ENCODE measurements at places on chromosomes 6 and 20.

DNA sequence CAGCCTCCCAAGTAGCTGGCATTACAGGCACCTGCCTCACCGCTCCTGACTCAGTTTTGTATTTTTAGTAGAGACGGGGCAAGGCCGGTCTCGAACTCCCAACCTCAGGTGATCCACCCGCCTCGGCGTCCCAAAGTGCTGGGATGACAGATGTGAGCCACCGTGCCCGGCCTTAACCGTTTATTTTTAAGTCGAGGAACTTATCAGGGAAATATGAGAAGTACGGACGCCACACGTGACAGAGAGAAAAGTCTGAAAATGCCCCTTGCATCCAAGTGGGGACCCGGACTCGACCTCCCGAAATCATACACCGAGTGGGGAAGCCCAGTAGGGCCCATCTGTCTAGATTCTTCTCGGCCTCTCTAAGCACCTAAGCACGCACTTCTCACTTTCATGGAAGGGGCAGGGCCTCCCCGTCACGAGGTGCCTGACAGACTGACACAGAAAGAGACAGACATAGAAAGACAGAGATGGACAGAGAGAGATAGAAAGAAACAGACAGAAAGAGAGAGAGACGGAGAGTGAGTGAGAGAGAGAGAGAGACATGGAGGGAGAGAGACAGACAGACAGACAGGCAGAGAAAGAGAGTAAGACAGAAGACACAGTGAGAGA lies 756.5 kb upstream of the DEFB115 start:
- no peak for DNase-seq

DNA sequence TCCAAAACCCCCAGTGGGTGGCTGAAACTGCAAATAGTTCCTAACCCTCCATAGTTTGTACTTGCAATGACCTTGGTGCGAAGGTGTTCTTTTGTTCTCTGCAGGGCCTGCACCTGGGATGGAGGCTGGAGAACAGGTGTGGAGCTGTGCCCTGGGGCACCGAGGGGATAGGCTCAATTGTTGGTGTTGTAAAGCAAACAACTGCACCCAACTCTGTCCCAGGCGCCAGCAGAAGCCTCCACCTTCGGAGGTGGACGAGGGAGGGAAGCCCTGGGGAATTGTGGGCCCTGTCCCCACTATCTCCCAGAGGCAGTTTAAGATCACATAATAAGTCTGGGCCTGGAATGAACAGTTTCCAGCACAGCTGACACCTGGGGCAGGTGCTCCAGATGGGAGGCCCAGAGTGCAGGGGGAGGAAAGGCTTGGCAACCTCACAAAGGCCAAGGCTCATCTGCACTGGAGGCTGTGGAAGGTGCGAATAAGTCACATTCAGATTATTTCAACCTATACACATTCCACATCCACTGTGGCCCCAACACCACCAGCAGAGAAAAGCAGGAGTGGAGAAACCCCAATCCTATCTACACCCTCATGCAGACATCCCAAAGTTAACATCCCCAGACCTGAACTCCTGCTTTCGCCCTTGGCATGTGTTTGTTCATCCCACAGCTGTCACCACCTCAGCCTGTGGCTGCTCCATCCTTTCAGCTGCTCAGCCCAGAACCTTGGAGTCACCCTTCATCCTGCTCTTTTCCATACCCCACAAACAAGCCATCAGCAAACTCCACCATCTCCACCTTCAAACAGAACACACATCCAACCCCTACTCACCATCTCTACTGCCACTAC lies 12.3 kb upstream of the CBFA2T2 start:
- no peak for DNase-seq

GRCh38 chr6:161489626-161490306 lies 215.9 kb upstream of the AGPAT4 start:
- DNase-seq = no peak

GRCh38 chr6:6738922-6739716 lies 150.6 kb downstream of the LY86 start:
- no peak for DNase-seq
